ENCODE measurements at places on chromosomes 3 and 15. TPM values are rescaled to one million over a fixed set of nuclear protein-coding genes. Genes with fewer than 3 reads are reported as not detected.

CSPG5 gene
- total RNA-seq, result 0.67 TPM

FILIP1L gene
- 30.1 TPM for total RNA-seq

ACSBG1 gene
- total RNA-seq, result not detected

TMEM158 gene
- total RNA-seq, result 1.9 TPM

Data from vein endothelial cell (primary cell).